ENCODE measurements at places on chromosomes 1 and 21. TPM values are rescaled to one million over a fixed set of nuclear protein-coding genes. Genes with fewer than 3 reads are reported as not detected.

AUNIP gene
- 10.3 TPM for total RNA-seq

SEC16B gene
- total RNA-seq: 3.5 TPM

SERTAD4 gene
- 0.69 TPM for total RNA-seq

PAQR6 gene
- total RNA-seq: 0.59 TPM

HEYL gene
- 0.10 TPM for total RNA-seq

ALPL gene
- total RNA-seq: 1.9 TPM

PLA2G2D gene
- not detected for total RNA-seq

LSM10 gene
- 53.7 TPM for total RNA-seq

CD1D gene
- total RNA-seq: not detected

OR2T35 gene
- not detected for total RNA-seq

SLC9C2 gene
- not detected for total RNA-seq

OR2M7 gene
- total RNA-seq: not detected

CD5L gene
- total RNA-seq: not detected

GRCh38 chr21:25297117-25297516, 310.2 kb downstream of the MRPL39 start:
- DNase-seq: no peak

DNA sequence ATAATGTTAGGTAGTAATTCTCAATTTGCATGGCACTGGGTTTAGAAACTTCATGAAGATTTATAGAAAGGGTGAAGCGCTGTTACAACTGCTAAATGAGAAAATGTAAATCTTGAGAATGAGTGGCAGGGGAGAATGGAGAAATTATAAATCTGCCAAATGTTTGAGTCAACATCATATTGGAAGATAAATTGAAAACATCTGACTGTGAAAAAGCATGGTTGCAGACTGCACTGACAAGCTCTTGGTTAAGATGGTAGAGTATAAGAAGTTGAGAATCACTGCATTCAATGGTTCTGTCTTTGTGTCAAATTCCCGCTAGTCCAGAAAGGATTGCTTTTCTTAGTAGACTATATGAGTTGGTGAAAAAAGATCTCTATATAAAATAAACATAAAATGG, 113.3 kb upstream of the DUSP10 start:
- no peak for DNase-seq

DNA sequence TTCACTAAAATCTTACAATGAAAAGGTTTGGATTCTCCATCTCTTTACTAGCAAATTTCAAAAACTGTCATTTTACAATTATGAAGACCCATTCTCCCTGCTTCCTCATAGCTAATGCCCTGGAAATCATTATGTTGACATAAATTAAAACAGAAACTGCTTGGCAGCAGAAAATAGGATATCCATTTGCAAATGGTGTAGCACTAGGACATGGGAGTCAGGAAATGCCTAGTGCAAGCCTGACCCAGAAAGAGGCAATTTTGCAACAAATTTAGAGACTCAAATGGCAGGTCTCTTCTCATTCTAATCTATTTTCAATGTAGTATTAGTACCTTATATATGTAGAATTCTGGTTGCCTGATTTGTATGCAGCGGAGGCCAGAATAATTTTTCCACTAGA, 2.2 kb downstream of the GBP5 start:
- DNase-seq: no peak

DNA sequence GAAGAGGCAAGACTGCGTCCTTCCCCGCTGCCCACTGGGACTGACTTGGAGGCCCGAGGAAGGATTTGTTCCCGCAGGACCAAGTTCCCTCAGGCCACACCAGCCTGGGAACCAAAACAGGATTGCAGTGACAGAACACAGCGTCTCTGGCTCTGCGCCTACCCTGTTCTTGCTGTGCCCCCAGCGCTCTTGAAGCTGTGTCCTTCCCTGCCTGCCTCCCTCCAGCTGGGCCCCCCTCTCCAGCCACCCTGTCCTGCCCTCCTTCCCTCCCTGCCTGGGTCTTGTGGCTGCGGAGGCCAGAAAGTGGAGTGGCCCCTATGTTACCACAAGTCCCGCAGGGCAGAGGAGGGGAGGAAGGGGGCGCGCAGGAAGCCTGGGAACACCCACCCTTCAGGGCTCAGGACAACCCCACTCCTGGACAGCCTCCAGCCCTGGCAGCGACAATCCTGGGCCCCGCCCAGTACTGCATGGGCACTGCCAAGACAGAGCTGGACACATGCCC, 164.9 kb downstream of the DYRK1A start:
- peak; percentile 5 for DNase-seq

- no peak for DNase-seq
These were observed 81.1 kb upstream of the SPATA6 start for GRCh38 chr1:48552903-48553606.

- no peak for DNase-seq
These were observed 95.0 kb downstream of the VWA5B1 start for GRCh38 chr1:20385630-20386029.

- no peak for DNase-seq
These were observed 251.1 kb upstream of the ADGRL2 start for GRCh38 chr1:81549588-81550127.

GRCh38 chr1:177273141-177273540, 102.4 kb downstream of the BRINP2 start:
- DNase-seq: no peak

DNA sequence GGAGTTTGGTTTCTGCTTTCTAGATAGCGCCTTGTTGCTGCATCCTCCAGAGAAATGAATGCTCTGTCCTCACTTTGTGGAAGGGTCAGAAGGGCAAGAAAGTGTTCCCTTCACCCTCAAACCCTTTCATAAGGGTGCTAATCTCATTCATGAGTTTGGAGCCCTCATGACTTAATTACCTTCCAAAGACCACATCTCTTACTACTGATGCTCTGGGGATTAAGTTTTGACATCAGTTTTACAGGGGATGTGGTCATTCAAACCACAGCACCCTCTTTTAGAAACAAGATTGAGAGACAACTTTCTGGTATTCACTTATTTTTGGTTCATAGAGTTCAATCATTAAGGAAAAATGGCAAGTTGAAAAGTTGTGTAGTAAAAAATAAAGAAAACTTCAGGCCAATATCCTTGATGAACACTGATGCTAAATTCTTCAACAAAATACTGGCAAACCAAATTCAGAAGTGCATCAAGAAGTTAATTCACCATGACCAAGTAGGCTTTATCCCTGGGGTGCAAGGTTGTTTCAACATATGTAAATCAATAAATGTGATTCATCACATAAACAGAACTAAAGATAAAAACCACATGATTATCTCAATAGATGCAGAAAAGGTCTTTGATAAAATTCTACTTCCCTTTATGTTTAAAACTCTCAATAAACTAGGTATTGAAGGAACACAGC, 442.1 kb downstream of the PTBP2 start:
- no peak for DNase-seq

DNA sequence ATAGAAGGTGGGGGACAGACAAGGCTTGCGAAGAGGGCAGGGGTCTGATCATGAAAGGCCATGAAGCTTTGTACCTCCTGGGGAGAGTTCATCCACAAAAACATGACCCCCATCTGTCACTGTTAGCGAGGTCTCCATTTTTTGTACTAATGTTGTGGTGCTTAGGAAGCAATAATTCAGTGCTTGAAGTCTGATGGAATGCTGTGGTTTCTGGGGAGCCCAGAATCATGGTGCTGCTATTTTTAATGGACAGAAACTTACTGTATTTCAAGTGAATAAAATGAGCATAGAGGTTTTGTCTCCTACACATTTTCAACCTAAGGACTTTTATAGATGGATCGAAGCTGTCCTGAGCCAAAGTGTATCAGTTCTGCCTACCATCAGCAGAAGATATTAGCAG, 28.2 kb upstream of the RGL1 start:
- no peak for DNase-seq

GRCh38 chr21:25709684-25710265, 24.9 kb downstream of the ATP5PF start:
- DNase-seq: no peak

DNA sequence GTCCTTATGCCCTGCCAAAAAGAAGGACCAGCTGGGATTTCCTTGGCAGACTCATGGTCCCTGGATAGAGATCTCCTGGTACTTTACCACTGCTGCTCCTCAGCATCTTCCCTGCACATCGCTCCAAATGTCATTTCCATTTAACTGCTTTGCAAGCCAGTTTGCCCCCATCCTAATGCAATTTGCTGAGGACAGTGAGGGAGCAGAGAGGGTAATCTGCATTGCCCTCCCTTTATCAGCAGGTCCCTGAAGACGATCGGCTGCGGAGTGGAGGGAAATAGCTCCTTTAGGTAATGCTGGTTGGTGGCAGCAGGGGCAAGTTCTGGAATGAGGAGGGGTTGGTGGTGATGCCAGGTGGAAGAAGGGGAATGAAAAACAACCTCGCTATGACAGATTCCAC, 2.7 kb downstream of the PLXNA2 start:
- no peak for DNase-seq

DNA sequence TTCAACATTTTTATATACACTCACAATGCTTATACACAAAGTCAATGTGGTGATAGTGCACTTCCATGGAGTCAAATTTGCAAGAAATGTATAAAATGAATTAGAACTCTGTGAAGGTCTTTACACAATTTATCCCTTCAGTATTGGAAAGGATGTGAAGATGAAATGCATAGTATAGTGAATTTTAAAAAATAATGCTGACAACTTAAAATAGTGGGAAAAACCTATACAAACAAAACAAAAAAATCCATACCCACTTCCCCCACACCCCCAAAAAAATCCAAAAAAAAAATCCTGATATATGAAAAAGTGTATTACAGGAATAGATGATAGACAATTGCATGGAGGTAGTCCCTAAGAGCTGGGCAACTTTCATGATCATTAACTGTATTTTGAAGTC, 165.3 kb downstream of the HLX start:
- no peak for DNase-seq

- DNase-seq: no peak
These were observed 80.3 kb downstream of the RUNX3 start for GRCh38 chr1:24849672-24850295.

GRCh38 chr21:30227128-30227527, 11.2 kb upstream of the CLDN8 start:
- DNase-seq: no peak

- DNase-seq: no peak
These were observed 8.2 kb downstream of the NOC2L start for GRCh38 chr1:950881-951280.

GRCh38 chr1:121517586-121518230, 332.9 kb downstream of the SRGAP2C start:
- DNase-seq: no peak

DNA sequence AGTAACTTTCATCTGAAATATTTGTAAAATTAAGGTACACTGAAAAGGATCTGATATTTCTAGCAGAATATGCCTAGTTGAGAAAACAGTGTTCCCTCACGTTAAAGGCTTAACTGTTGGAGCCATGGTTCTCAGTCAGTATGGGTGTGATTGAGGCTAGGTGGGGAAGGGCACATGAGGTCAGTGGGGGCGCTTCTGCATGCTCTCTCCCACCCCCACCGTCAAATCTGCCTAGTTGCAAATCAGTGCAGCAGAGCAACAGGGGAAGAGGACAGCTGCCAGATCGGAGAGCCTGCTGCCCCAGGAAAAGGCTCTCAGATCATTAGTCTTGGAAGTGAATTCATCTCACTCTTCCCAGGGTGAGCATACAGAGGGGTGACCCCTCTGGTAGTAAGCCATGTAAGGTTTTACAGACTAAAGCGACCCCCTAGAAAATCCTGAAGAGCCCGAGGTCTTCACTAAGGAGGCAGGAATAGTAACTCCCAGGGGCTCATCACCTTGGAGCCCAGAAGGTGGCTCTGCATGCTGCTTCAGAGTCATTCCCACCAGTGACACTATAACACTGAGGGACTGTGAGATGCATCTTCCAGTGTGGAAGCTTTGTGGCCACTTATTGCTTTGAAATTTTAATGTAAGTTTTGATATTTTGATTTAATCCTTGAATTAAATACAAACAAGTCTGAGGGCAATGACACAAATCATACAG, 83.1 kb upstream of the BARHL2 start:
- no peak for DNase-seq

DNA sequence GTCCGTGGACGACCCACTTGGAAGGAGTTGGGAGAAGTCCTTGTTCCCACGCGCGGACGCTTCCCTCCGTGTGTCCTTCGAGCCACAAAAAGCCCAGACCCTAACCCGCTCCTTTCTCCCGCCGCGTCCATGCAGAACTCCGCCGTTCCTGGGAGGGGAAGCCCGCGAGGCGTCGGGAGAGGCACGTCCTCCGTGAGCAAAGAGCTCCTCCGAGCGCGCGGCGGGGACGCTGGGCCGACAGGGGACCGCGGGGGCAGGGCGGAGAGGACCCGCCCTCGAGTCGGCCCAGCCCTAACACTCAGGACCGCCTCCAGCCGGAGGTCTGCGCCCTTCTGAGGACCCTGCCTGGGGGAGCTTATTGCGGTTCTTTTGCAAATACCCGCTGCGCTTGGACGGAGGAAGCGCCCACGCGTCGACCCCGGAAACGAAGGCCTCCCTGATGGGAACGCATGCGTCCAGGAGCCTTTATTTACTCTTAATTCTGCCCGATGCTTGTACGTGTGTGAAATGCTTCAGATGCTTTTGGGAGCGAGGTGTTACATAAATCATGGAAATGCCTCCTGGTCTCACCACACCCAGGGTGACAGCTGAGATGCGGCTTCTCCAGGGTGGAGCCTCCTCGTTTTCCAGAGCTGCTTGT, 32.4 kb downstream of the PRMT2 start:
- no peak for DNase-seq

DNA sequence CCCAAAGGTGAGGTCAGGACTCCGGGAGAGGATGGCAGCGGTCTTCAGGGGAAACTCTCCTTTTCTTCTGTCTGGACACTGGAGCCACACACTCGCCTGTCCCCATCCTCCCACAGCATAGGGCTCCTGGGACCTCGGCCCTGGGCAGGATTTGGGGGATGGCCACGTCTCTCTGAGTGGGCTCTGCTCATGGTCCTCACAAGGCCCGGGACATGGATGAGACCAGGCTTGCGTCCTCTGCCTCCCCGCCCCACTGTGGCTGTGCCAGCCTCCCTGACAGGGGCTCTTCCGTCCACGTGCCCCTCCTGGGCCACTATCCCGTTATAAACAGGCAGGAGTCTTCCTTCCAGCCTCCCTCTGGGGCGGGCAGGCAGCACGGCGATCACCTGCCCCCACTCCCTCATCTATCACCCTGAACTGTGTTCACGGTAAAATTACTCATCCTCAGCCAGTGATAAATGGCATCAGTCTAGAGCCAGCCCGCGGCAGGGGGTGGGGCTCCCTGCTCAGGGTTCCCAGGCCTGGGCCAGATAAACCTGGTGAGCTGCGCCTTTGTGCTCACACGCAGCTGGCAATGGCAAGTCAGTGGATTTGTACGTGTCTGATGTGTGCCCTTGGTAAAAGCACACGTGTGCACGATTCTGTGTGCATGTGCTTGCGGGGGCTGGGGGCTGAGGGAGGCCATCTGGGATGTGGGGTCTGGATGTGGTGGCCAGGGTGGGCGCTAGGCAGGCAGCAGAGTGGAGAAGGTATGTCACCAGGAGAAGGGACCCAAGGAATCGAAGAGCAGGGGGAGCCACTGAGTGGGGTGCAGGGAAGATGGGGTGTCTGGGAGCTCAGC, 12.6 kb upstream of the SAMD11 start:
- peak; percentile 48 for DNase-seq

- peak; percentile 38 for DNase-seq
These were observed at the start of gene KIF26B for GRCh38 chr1:245154429-245155271. TSS of gene KIF26B (plus strand) at chr1:245154985. CDS start at chr1:245155425, 440 bp downstream.

GRCh38 chr1:84632137-84632536, 57.9 kb upstream of the CTBS start:
- no peak for DNase-seq
